ENCODE measurements at places on chromosomes 5 and 9. TPM values are rescaled to one million over a fixed set of nuclear protein-coding genes. Genes with fewer than 3 reads are reported as not detected.

DNA sequence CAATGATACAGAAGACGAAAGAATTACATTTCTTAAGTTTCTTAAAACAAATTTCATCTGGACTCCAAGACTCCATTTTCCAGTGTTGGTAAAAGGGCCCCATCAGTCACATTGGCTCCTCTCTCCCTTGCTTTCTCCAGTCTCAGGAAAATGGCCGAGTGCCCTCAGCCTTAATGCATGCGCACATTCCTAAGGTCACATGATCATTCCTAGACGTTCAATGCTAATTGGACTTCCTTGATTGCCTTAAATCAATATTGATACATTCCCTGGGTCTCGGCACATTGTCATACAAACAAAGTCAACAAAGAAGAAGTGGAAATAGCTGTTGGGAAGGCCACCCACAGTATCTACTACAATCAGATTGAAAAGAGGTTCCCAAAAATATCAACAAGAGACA, 413.6 kb upstream of the GRAMD2B start:
- no peaks in the 10 kb centered on the region for H3K27me3 ChIP-seq
- H3K36me3 ChIP-seq = peaks cover 3% of the 10 kb centered on the region
- peaks cover 36% of the 10 kb centered on the region for H3K4me1 ChIP-seq
- no peak overlapping the region for H3K4me3 ChIP-seq
- no peak for DNase-seq
- no peak overlapping the region for H3K27ac ChIP-seq

DNA sequence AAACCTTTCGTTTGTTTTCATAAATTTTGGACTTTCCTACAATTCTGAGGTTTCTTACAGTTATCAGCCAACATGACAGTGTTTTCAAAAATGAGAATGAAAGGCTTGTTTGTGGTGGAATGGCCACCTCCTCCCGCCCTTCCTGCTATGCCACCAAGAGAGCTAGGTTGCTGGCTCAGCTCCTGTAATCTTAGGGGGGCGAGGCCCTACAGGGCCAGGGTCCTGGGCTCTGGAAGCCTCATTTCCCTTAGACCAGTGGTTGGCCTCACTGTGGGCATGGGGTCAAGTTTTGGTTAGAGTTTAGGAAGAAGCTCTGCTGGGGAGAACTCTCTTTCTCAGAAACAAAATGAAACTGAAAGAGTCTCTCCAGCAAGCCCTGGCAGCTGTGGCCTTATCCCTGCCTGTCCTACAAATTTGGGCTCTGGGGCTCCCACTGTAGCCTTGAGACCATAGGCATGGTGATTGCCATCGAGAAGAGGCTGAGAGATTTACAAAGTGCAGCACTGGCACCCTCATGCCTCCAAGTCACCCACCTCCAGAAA, 66.2 kb downstream of the IRX1 start:
- no peak for DNase-seq
- H3K36me3 ChIP-seq = no peaks in the 10 kb centered on the region
- H3K27me3 ChIP-seq = peaks cover 3% of the 10 kb centered on the region
- H3K27ac ChIP-seq = no peak overlapping the region
- H3K4me3 ChIP-seq = no peak overlapping the region
- H3K4me1 ChIP-seq = no peaks in the 10 kb centered on the region

DNA sequence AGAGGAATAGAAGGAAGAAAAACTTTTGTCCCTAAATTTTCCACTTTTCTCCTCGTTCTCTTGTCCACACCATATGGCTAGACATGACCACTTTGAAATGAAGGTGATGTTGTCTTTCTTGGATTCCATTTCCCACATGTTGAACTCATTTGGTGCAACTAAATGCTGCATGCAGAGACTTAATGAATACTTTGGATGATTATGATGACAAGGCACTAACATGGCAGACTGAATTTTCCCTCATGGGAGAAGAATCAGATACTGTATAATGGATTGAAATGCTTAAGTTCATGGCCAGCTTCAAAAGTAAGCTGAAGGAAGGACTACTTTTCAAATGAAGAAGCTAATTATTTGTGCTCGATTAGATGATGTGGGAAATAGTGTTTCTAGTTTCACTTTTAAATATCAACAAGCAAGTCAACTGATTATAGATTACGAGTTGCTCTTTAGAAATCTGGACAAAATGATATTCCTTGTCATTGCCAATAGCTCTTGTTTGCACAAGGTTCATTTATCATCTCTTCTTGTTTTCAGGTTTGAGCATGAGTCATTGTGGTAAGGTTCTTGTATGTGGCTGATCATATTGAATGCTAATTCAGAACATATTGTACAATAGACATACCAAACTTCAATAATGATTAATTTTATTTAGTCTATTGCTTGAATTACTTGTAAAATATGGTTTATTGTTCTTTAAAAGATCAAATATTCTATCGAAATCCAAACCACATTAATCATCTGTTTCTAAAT, 501.3 kb upstream of the FTMT start:
- H3K27me3 ChIP-seq = no peaks in the 10 kb centered on the region
- no peak overlapping the region for H3K4me3 ChIP-seq
- no peaks in the 10 kb centered on the region for H3K36me3 ChIP-seq

DNA sequence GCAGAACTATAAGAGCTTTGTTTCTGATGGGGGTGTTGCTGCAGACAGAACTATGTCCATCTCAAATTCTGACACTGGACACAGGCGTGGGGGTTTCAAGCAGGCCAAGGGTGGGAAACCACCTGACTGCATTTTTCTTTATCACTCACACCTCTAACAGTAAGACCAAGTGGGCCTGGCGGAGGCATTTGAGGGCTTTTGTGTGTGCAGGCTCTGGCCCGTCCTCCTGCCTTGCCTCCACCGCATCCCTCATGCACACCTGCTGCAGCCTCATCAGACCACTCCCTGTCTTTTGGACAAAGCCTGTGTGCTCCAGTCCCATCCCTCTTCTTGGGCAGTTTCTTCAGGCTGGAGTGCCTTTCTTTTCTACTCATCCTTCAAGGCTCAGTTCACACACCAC, 7.9 kb downstream of the OR13J1 start:
- H3K4me1 ChIP-seq = no peaks in the 10 kb centered on the region
- H3K36me3 ChIP-seq = no peaks in the 10 kb centered on the region

- no peak overlapping the region for H3K4me3 ChIP-seq
- DNase-seq = no peak
- H3K27ac ChIP-seq = no peak overlapping the region
- peaks cover 22% of the 10 kb centered on the region for H3K4me1 ChIP-seq
- H3K27me3 ChIP-seq = no peaks in the 10 kb centered on the region
Measured at GRCh38 chr9:94086486-94087345, 2.5 kb downstream of the PTPDC1 start.

TAF11L10 gene
- total RNA-seq = not detected

PCDHGA9 gene
- total RNA-seq = 0.86 TPM

TMEM171 gene
- total RNA-seq = not detected

PCDHB7 gene
- 0.39 TPM for total RNA-seq

IFNA13 gene
- not detected for total RNA-seq

All from neural crest cell (in vitro differentiated cells).